ENCODE measurements at places on chromosomes 7 and 10.
A peak's percentile ranks its signal among the peaks of the same experiment; 100 is the strongest.

- no peak for DNase-seq
These were observed 5.9 kb upstream of the ITGA8 start for GRCh38 chr10:15725603-15726002.

GRCh38 chr10:79347894-79348639 lies 798 bp downstream of the PPIF start:
- DNase-seq, result peak; percentile 77

DNA sequence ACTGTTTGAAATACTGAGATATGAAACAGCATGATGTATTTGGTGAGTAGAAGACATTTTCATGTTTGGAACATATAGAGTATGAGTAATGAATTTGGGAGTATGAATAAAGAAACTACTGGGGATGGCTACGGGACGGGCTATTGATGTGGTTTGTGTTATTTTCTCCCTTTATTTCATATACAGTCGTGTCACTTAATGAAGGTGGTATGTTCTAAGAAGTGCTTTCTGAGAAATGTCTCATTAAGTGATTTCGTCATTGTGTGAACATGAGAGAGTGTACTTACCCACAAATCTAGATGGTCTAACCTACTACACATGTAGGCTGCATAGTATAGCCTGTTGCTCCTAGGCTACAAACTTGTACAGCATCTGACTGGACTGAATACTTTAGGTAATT lies 106.3 kb downstream of the CCNY start:
- no peak for DNase-seq

DNA sequence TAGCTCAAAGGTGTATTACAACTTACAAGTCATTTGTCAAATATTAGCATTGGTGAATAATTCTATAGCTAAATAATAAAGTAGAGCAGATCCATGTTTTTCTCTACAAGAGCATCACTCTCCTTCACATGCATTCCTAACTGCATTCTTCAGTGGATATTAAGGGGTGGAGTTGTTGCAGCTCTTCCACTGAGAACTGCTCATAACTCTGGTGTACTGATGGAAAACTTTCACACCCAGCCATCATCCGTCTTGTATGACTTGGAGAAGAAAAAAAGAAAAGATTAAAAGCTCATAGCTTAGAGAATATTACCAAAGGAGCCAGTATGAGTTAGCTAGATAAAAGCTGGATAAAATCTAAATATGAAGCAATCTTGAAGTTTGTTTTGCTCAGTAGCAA lies 10.2 kb upstream of the FAM13C start:
- no peak for DNase-seq

GRCh38 chr10:16929069-16929468 lies 111.8 kb upstream of the RSU1 start:
- no peak for DNase-seq

DNA sequence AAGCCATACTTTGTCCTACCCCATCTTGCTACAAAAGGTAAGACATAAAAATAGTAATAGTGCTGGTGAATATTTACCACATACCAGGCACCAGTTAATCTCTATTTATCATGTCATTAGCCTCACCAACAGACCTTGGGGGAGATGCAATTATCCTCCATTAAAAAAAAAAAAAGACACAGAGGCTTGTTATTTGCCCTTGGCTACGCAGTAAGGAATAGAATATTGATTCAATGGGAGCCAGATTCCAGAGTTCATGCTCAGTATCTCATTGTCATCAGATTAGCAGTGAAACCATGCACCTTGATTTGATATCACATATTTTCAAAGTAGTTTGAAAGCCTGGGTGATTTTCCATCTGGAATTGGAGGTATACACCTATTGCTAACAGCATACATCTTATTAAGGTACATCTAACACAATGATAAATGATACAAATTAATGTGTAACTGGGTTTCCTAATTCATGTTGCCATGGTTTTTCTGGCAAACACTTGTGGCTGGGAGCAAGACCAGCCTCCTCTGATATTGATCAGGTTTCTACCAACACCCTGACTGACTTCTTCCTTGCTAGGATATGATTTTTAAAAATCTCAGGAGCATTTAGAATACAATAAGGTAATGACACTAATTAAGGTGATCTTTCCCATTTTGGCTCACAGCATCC lies 67.1 kb upstream of the PRR15 start:
- no peak for DNase-seq

DNA sequence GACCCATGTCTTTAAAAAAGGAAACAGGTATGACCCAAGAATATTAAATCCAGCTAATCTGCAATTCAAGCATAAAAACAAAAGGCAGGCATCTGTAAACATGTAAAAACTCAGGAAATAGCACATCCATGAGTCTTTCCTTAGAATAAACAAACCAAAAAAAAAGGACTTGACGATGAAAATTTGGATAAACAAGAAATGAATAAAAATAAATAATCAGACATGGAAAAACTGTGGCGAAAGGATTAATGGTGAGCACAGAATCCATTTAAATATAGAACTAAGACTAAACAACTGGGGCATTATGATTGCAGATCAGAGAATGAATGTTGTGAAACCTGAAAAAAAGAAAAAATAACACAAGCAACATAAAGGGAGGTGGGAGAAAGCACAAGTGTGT lies 170.1 kb downstream of the DOCK4 start:
- DNase-seq, result no peak

DNA sequence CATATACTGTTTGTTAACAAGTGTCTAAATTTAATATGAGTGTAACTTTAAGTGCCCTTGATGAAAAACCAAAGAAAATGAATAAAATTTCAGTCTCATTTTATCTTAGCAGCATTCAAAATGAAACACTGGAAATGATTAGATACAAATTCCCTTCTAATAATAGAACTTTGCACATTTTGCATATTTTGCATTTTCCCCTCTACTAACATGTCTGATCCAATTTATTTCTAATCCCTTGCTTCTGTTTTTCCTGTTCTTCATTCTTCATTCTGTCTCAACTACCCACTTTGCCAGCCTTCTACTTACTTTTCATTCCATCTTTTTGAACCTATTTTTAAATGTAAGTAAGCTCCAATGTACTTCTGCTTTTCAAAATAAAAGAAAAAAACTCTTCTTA lies 42.7 kb upstream of the SEMA3D start:
- DNase-seq, result no peak

DNA sequence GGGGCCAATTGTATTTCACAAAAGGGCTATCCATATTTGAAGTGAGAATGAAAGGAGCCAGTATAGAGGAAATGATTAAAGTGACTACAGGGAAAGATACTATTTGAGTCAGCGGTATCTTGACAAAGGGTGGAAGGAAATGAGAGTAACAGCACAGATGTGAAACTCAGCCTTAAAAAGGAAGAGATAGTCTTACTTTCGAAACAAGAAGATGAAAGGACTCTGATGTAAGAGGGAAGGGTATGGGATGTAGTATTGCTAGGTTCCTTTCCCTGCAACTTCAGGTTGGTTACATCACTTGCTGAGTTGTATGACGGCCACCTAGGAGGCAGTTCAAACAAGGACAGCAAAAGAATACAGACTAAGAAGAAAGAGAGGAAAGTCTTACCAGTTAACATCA lies 13.7 kb downstream of the CISD1 start:
- DNase-seq, result no peak

- no peak for DNase-seq
These were observed 97.7 kb upstream of the EGFR start for GRCh38 chr7:54921116-54921515.

DNA sequence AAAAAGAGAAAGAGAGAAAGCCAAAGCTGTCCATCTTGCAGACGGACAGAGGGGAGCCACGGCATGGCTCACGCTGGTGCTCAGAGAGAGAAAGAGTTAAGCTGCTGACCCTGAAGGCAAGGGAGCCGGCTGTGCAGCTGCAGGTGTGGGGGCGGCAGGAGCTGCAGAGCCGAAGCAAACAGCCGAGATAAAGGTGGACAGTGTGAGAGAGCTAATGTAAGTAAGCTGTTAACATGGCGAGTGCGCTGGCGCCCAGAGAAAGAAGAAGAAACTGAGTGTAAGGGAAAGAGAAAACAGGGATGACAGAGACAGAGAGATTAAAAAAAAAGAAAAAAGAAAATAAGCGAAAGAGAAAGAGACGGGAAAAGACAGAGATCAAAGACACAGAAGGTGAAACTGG lies 18.2 kb downstream of the COL17A1 start:
- DNase-seq, result peak; percentile 41

DNA sequence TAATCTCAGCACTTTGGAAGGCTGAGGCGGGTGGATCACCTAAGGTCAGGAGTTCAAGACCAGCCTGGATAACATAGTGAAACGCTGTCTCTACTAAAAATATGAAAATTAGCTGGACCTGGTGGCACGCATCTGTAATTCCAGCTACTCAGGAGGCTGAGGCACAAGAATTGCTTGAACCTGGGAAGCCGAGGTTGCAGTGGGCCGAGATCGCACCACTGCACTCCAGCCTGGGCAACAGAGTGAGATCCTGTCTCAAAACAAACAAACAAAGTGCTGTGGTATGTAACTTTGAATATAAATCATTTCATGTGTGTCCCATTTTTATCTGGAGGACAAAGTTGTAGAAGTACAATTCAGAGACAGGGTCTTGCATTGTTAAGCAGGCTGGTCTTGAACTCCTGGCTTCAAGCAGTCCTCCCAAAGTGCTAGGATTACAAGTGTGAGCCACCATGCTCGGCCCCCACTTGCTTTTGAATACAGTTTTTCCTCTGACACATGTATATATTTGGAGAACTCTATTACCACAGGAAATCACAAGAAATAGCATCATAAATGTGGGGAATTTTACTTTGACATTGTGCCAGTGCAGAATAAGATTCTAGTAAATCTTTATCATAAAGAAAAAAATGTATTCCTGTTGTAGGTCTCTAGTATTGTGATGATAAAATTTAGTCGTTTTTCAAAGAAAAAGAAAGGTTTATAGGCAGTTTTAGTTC lies 32.6 kb downstream of the PTPN12 start:
- DNase-seq, result no peak

DNA sequence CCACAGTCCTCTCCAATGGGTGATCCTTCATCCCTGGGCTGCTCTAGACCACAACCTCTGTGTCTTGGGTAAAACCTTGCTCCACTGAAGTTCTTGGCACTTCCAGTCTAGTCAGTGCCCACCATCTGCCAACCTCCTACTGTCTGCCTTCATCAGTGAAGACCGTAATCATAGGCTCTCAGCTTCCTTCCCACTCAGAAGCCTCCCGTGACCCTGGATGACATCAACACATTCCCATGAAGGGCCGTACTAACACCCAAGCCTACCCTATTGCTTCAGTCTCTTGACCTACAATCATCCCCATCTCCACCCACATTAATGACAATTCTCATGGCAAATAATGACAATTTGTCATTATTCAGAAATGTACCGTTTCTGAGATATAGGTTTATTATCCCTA lies 27.6 kb upstream of the GARS1 start:
- no peak for DNase-seq

DNA sequence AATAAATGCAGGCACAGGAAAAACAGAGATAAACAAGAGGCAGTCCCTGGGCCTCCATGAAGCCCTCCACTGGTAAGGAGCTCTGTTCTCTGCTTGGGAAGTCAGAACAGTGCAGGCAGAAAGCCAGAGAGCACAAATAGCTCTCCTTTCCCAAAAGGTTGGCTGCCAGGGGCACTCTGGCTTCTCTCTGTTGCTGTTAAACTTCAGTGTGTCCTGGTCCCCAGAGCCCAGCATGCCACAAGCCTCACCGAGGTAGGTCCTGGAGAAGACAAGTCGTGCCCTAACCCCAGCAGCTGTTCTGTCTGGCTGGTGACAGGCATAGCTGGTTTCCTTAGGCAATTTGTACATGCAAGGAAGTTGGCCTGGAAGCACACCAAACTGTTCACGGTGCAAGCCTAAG lies 17.3 kb downstream of the SLC16A12 start:
- DNase-seq, result no peak

DNA sequence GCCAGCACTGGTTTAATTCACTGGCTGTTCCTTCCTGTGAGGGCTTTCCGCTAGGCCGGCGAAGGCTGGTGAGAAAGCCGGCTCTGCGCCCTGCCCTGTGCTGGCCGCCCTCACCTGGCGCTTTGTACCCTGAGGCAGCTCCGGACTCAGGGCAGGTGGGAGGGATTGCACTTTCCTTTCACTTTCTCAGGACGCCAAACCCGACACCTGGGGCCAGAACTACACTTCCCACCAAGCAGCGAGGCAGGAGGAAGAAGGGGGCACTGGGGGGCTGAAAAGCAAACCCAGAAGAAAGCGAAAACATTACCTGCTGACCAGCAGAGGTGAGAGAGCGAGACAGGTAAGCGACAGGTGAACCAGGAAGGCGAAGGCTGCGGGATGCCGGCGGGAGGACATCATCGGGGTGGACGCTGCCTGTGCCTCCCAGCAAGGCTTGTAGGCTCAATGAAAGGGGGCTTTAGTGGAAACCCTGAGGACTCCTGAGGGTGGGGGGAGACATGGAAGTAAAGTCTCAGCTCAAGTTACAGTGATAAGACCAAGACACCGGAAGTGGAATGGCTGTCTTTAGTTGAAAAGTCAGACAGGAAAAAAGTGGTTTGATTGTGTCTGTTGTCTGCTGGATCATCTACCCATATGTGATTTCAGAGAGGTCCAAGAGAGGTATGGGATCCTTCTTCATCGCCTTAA lies at the start of gene RAB19:
RAB19 (plus strand) TSS at position 181 of the 687 bp plus-strand sequence. CDS start 3,589 bp downstream, outside the sequence.
- no peak for DNase-seq

DNA sequence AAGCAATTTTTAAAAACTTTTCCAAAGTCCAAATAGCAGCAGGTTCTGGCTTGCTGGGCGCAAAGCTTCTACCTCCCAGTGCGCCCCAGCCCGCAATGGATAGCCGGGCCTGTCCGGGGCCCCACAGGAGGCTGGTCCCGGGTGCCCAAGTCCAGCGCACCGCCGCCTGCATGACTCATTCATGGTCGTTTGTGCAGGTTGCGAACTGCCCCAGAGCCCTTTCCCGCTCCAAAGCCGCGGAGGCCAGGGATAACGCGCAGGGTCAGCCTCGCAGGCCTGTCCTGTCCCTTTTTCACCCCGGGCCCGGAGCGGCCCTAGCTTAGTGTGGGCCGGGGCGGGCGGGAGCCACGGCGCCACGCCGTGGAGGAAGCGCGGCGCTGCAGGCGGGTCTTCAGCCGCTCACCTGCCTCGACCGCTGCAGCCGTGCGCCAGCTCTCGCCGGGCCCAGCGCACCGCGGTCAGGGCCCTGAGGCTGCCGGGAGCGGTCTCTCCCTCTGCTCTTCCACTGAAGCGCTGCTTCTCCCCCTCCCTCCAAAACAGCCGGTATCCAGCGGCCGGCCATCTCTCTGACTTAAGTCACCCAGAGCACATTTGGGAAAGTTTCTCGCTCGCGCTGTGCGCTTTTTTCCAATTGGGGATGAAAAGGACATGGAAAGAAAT lies 1.7 kb upstream of the EGR2 start:
- peak; percentile 79 for DNase-seq

- DNase-seq, result peak; percentile 97
These were observed 1.2 kb upstream of the ZMIZ1 start for GRCh38 chr10:79067241-79068202.

GRCh38 chr10:123038782-123039631 lies 30.2 kb downstream of the ACADSB start:
- DNase-seq, result no peak
